Activated T-cell treated with anti-CD3 and anti-CD28 coated beads, Interleukin-2, amount 50 U/mL, for 1 hour (primary cell): ENCODE measurements at places on chromosomes 13 and 19.
A peak's percentile ranks its signal among the peaks of the same experiment; 100 is the strongest.

DNA sequence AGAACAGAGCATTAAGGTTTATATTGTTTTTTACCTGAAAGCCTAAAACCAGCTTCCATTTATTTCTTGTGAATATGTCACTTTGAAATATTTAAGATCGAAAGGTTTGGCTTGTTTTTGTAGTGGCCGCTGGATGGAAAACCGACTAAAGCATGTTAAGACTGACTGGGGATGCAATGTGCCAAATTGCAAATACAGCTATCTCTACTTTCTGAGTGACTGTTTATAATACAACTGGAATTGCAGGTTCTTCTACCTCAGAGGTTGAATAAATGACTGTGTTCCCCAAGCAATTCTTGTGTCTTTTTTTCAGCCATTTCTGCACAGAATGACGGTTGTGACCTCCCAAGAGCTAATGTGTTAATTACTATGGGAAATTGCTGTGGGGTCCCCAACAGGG is 50.0 kb upstream of the TMTC4 start:
- DNase-seq: no peak

GRCh38 chr19:1401138-1401888 is at the start of gene GAMT:
GAMT (minus strand) TSS chr19:1401542; CDS start chr19:1401476, 66 bp downstream.
- peak; percentile 73 for DNase-seq

- DNase-seq: peak; percentile 96
Measured at GRCh38 chr19:51108066-51108804, at the start of gene CTU1. CTU1 (minus strand) TSS chr19:51108409; CDS start chr19:51104569, 3,840 bp downstream.

DNA sequence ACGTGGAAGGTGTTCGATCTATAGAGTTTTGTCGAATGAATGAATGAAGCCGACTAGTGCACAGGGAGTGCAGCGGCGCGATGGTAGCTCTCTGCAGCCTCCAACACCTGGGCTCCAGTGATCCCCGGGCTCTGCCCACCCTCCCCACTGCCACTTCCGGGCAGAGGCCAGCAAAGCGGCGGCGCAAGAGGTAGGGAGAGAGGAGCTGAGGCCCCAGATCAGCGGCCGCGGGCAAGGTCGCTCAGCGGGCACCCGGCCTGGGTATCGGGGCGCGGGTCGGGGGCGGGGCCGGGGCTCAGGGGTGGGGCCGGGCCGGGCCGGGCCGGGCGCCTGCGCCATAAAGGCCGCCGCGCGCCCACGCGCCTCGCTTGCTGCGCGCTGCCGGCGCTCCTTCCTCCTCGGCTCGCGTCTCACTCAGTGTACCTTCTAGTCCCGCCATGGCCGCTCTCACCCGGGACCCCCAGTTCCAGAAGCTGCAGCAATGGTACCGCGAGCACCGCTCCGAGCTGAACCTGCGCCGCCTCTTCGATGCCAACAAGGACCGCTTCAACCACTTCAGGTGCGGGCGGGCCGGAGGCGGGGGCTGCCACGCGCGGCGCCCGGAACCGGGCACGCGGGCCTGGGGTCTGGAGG is at the start of gene GPI:
Gene GPI, plus strand, starts transcription at position 367 of the 633 bp plus-strand sequence. Its CDS starts 71 bp downstream, at position 438.
- DNase-seq: peak; percentile 77

GRCh38 chr13:45047394-45048310 is 58.3 kb downstream of the GPALPP1 start:
- peak; percentile 75 for DNase-seq

- DNase-seq: peak; percentile 15
Measured at GRCh38 chr13:57630661-57631595, 616 bp upstream of the PCDH17 start.

GRCh38 chr19:12623361-12624031 is 12.8 kb downstream of the ZNF791 start:
- DNase-seq: no peak

- no peak for DNase-seq
Measured at GRCh38 chr13:91776611-91777193, 378.3 kb downstream of the GPC5 start.

- no peak for DNase-seq
Measured at GRCh38 chr13:41085961-41086585, 24.8 kb downstream of the WBP4 start.

DNA sequence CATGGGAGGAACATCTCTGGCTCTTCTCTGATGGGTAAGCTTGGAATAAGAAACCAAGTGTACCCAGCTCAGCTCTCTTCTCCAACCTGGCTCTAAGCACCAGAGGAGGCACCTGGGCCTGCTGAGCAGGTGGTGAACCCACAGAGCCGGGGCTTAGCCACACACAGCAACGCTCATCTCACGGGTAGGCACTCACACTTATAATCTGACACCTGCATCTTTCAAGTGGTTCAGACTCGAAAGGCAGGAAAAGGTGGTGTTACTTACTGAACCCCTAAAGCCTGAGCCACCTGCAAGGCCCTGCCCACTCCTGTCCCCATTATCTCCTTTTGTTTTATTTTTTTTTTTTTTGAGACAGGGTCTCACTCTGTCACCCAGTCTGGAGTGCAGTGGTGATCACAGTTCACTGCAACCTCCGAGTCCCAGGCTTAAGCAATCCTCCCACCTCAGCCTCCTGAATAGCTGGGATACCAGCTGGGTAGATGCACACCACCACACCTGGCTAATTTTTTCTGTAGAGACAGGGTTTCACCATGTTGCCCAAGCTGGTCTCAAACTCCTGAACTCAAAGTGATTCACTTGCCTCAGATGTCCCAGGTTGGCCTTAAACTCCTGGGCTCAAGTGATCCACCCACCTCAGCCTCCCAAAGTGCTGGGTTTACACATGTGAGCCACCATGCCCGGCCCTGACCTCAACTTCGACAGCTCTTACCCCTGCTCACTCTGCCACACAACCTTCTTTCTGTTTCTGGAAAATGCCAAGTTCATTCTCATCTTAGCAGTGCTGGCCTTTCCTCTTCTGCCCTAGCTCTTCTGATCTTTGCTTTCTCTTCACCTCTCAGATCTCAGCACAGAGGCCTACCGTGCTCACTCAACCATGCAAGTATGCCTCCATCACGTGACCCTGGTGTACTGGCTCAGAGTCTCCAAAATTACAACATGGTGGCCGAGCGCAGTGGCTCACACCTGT is 9.7 kb downstream of the FBXL12 start:
- peak; percentile 35 for DNase-seq
